A549 treated with RU486 at 1 μM for 4 hours (cell line): ENCODE measurements at places on chromosomes 3 and 15. TPM values are rescaled to one million over a fixed set of nuclear protein-coding genes. Genes with fewer than 3 reads are reported as not detected.

Gene CCDC39
- not detected in 5 replicates for total RNA-seq

Gene ALG1L2
- not detected in 5 replicates for total RNA-seq

Gene GOLGA8K
- total RNA-seq: 0.42 to 1.0 TPM (median 0.75 TPM) in 5 replicates

Gene GRIP2
- total RNA-seq: 0.97 to 2.4 TPM (median 1.9 TPM) in 5 replicates

Gene CPNE4
- 2.9 to 4.7 TPM (median 4.0 TPM) in 5 replicates for total RNA-seq
